ENCODE measurements at places on chromosomes 2 and 18.

- no peak for DNase-seq
Measured at GRCh38 chr2:233140077-233140585, 80.0 kb downstream of the INPP5D start.

- DNase-seq: no peak
Measured at GRCh38 chr18:7301094-7301493, 70.2 kb downstream of the LRRC30 start.

DNA sequence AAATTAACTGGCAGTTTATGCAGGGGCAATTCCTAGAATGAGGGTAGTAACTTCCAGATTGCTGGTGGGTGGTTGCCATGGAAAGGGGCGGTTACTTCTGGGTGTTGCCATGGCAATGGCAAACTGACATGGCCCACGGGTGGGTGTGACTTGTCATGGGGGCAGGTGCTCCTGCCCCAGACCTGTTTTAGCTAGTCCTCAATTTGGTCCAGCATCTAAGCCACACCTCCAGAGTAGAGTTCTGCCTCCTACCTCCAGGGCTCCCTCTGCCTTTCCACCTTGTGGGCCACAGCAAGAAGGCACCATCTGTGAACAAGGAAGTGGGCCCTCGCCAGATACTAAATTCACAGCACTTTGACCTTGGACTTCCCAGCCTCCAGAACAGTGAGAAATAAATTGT, 148.7 kb downstream of the TFCP2L1 start:
- DNase-seq: no peak

GRCh38 chr2:202514732-202515131, 120.0 kb upstream of the FAM117B start:
- no peak for DNase-seq

DNA sequence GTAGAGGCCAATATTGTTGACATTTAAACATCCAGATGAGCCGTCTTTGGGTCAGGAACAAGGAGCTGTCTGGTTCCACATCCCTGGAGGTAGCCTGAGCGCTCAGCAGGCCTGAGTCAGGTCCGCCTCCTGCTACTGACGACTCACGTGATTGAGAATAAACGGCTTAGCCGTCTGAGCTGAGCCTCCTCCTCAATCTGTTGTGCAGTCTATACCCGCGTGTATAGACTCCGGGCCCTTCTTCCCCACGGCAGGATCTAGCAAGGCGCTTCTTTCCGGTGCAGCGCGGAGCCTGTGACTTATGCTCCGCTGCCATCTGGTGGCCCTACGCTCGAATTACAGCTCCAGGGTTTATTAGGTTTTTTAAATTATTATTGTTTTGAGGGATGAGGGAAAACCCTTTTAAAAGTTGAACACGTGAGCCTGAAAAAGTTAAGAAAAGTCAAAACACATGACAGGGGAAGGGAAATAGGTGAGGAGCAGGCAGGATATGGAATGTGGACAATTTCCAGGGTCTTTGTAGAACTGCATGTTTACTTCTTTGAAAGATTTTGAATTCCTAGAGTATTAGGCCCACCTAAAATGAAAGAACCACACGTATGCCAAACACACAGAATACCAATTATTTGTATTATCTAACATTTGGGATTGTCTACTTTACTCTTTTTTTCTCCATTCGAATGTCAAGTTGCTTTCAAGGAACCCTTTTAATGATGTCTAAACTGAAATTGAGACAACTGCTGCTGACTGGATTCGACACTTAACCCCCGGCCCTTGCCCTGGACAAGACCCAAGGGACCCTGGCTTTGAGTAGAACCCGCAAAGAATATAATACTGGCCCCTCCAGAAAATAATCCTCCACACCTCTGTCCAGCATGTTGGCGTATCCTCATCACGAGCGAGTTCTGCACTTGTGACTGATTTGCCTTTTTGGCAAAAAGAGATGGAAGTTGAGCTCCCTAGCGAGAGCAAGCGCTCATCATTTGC, 112.4 kb upstream of the ZNF236 start:
- DNase-seq: peak; percentile 59

- no peak for DNase-seq
Measured at GRCh38 chr2:238874330-238875050, 26.6 kb downstream of the TWIST2 start.

DNA sequence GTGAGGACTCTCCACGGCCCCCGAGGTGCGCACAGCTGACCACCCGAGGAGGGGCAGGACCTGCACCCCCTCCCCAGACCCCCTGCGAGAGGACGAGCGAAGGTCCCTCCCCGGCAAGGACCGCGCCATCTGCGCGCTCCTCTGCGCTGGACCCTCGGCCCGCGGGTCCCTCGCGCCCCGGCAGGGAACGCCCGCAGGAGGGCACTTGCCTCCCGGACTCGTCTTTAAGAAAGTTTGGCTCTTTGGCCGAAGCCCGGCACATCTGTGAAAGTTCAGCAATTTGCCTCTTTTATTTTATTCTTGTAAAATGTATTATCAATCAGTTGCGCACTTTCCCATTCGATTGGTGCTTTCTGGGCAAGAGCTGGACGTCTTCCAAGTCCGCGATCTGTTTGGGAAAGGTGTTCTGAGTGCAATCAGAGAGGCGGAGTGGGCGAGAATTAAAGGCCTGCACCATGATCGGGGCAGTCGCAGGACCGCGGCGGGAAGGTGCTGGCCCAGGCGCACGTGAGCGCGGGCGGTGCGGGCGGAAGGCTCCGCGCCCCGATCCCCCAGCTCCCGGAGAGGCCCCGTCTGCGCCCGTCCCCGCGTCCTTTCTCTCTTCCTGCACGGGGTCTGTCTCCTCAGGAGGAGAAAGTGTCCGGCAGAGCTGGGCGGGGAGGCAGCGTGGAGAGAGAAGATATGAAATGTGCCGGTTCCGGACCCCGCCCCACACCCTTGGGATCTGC, 1.6 kb upstream of the ALKAL2 start:
- DNase-seq: peak; percentile 13

GRCh38 chr2:104897515-104898184, 43.7 kb downstream of the POU3F3 start:
- DNase-seq: no peak

GRCh38 chr18:56235071-56235470, 403.3 kb downstream of the TXNL1 start:
- DNase-seq: no peak

DNA sequence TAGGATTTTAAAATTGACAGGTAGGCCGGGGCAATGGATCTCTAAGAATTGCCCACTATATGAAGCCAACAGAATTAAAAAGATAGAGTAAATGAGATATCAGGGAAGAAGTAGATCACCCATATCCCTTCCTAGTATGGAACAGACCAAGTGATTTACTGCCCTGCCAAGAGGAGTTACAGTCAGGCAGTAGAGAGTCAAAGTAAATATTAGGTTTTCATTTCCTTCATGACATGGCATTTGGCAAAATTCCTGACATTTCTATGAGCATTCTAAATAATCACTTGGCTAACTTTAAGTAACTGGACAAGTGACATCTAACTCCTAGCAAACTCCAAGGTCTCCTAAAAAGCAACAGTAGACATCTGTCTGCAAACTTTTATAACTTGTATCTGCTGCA, 33.5 kb downstream of the GALNT5 start:
- no peak for DNase-seq

GRCh38 chr2:9781252-9781651, 62.0 kb upstream of the TAF1B start:
- no peak for DNase-seq

GRCh38 chr2:226378753-226379705, 420.6 kb downstream of the IRS1 start:
- DNase-seq: no peak

DNA sequence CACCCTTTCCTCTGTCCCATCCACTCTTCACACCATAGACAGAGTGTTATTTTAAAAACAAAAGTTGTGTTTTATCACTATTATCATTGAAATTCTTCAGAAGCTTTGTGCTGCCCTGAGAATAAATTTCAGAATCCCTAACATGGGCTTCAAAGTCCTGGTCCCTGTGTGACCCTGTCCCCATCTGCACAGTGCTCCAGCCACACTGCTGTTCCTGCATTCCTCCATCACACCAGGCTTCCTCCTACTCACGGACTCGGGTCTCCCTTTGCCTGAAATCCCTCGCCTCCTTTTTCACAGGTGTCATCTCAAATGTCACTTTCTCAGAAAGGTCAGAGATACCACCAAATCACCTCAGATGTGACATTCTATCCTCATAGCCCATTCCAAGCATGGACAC, 8.2 kb upstream of the DTNA start:
- no peak for DNase-seq

GRCh38 chr18:67919316-67919715, 402.8 kb upstream of the DSEL start:
- DNase-seq: no peak

GRCh38 chr18:59783138-59783537, 85.9 kb upstream of the CCBE1 start:
- peak; percentile 18 for DNase-seq

DNA sequence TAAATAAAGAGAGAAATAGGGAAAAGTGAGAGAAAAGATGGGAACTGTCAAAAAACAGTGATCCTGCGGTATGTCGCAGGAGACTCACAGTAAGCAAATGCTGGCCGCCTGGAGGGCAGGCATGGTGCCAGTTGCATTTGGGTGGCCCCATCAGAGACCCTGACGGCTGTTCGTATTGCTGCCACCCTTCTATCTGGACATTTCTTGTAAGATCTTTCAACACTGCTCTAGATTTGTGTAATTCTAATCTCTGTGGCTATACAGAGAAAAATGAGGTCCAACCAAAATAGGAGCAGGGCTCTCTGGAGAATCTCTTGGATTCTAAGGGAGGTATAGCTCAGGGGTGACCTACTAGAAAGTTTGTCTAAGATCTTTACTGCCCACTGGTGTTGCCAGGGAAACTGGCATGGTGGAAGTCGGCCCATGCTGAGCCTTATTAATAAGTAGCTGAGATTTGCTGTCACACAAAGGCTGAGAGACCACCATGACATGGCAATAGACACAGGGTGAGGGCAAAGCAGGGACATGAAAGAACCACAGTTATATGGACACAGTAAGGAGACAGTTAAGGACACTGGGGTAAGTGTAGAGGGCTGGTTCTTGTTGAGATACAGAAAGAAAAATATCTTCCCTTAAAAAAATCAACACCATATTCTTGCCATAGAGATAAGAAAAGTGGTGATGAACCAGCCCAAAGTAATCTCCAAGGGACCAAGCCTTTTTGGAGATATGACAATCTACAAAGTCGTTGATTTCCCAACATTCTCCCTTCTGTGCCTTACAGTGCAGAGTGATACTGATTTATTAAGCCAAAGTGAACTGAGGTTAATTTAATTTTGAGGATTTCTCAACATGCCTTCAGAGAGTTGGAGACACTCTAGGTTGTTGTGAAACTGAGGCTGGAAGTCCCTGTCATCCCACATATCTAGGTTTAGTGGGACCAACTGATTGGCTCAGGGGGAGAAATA, 26.4 kb upstream of the FZD7 start:
- DNase-seq: no peak

DNA sequence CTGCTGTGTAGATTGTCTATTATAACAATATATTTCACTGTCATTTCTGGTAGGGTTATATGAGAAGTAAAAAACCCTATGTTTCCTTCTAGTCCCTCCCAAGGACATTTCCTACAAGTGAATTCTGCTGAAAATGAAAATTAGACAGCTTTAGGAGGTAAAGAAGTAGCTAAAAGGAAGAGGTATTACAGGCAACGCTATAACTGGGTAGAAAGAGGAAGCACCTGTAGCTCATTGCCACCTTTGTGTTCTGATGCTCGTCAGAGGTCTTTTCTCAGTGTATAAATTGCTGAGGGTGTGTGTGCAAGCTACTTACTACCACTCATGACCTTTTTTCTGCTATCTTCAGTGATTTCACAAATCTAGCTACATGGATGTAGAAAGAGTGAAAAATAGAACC, 1.4 kb downstream of the DNAJC10 start:
- DNase-seq: no peak

DNA sequence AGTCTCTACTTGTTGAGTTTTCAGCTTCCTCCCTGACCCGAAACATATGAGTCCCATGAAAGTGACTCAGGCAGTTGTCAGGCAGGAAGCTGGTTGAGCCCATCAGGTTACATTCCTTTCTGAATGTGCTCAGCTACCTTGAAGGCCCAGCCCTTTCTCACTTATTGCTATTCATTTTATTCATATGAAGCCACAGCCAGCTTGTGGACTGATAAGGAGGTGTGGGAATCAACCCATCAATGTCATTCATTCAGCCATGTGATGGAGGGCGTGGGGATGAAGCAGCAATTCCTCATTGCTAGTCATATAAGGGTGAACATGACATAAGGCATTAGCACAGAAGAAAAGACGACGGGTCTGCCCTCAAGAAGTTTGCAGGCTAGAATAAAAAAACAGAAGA, 5.3 kb upstream of the VPS4B start:
- no peak for DNase-seq

- no peak for DNase-seq
Measured at GRCh38 chr2:33696234-33696633, 97.1 kb upstream of the FAM98A start.

- no peak for DNase-seq
Measured at GRCh38 chr18:154151-154550, 4.2 kb upstream of the USP14 start.

DNA sequence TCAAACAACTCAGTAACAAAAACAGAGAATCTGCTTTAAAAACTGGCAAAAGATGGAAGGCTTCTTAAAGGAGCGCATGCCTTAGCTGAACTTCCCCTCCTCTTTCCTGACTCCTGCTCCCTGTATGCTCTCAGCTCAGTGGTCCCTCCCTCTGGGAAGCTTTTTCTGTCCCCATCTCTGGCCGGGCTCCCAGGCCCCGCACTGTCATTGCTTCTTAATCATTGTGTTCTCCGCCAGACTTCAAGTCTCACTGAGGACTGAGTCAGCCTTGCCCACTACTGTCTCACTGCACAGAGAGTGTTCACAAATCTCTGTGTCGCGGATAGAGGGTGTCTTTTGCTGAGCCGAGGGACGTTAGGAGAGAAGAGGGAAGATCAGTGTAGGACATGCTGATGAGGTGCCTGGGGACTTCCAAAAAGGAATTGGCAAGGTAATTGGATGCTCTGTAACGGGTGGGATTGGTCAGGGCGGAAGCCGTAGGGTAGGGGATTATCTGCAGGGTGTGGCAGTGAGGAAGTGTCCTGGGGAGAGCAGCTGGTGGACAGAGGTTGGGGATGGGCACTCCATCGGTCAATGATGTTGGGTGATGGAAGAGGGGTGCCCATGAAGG, 16.2 kb downstream of the TOGARAM2 start:
- DNase-seq: no peak

GRCh38 chr2:8306530-8307351, 375.1 kb upstream of the ID2 start:
- DNase-seq: no peak

- no peak for DNase-seq
Measured at GRCh38 chr18:31204166-31204565, 41.5 kb upstream of the DSC1 start.

- DNase-seq: no peak
Measured at GRCh38 chr2:120287183-120288015, 34.7 kb downstream of the RALB start.

Data from NCI-H1105 (cell line).